ENCODE measurements at places on chromosomes 11 and 22. TPM values are rescaled to one million over a fixed set of nuclear protein-coding genes. Genes with fewer than 3 reads are reported as not detected.

- DNase-seq: no peak
These were observed 862 bp upstream of the PDXP start for GRCh38 chr22:37657590-37658132.

DNA sequence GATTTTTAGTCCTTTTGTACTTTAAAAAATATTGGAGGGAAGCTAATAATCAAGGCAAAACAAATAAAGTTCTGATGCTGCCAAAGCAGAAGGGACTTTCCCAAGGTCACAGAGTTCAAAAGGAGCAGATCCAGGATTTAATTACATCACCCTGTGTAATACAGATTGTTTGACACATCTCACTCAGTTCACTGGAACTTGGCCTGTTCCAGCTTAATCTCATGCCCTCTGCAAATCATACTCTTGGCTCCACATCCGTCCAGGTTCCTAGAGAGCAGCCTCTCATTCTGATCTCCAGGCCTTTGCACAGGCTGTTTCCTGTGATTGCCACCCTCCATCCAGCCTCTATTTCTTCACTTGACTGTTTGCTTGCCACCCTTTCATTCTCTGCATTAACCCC lies 151.7 kb downstream of the SPON1 start:
- no peak for DNase-seq

DNA sequence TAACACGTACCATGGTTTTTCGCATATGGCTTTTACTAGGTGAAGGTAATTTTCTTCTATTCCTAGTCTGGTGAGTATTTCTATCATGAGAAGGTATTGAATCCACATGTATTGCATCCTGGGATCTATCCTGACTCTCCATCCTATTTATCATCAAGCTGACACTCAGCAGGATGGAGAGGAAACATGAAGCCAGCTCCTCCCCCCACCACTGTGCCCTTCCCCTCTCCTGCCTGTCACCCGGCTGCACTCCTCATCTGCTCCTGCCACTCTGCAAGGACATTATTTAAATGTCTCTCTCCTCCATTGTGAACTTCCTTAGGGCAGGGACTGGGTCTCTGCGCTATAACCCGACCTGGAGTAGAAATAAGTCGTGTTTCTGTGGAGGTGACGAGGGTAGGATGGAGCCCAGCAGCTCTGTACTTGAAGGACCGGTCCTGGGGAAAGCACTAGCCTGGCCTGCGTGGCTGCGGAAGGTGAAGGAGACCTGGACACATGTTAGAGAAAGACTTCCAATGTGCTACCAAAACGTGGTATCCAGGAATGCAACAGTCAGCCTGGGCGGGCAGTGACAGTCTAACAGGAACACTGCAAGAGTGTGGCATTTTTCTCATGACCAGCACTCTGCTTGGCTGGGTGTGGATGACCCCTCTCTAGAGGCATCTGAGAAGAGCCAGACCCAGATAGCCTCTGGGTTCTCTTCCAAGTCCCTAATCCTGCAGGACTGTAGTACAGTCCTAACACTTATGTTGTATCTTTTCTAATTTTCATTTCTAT lies 111.2 kb downstream of the MICAL3 start:
- peak; percentile 68 for DNase-seq

DNA sequence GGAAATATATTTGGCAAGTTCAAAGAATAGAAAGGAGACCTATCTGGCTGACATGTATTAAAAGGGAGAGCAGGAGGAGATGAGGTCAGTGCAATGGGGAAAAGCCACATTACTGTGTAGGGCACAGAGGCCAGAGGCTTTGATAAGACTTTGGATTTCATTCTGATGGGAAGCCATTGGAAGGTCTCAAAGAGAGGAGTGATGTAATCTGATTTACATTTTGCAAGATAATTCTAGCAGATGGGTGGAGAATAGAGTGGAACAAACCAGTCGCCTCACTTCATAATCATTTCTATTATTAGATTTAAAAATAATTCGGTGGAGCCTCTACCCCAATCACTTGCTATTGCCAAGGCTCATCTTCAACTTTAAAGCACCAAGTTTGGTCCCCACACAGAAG lies 278.4 kb upstream of the ZC3H12C start:
- DNase-seq: no peak

DNA sequence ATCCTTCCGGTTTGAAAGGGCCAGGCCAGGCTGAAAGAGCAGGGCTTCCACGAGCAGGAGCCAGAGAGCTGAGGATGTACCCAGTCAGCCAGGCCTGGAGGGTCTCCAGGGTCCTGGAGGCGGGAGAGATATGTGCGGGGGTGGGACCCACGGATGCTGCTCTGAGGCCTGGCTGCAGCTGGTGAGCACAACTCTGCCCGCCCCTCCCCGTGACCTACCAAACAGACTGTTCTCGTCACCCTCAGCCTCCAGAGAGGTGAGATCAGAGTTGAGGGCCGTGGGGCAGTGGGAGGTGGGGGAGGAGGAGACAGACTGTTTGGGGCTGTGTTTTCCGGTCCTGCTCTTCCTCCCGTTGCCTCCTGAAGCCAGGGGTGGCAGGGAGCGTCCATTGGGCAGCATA lies 42.2 kb downstream of the TRIOBP start:
- peak; percentile 92 for DNase-seq

GRCh38 chr11:2177076-2177475 lies 5.5 kb upstream of the TH start:
- no peak for DNase-seq

DNA sequence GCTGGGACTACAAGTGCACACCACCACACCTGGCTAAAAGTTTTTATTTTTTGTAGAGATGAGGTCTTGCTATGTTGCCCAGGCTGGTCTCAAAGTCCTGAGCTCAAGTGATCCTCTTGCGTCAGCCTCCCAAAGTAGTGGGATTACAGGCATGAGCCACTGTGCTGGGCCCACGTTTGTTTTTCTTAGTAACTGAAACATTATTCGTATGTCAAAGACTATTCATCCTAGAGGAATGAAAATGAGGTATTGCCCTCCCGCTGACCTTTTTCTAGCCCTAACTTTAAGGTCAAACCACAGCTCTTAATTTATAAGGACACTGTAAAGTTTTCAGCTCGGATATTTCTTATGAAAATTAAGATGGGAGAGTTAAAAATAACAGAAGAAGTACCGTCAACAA lies 33.2 kb upstream of the PAX6 start:
- DNase-seq: no peak

Gene CTSF
- polyA plus RNA-seq: 26.4 TPM

Gene INS
- polyA plus RNA-seq: not detected

All from muscle of leg (tissue), 16 donors.